Stimulated activated CD4-positive, alpha-beta T cell treated with anti-CD3 and anti-CD28 coated beads, Interleukin-1b, Interleukin-23, amount 100 ng/mL, for 4 hours (primary cell): ENCODE measurements at places on chromosomes 3 and 15.

- no peak for DNase-seq
These were observed 121.5 kb downstream of the SLC9A9 start for GRCh38 chr3:143726727-143727126.

GRCh38 chr15:95804484-95804883 is 526.0 kb upstream of the NR2F2 start:
- DNase-seq = no peak

GRCh38 chr15:89042387-89042786 is 45.9 kb upstream of the ABHD2 start:
- no peak for DNase-seq

- no peak for DNase-seq
These were observed 30.3 kb upstream of the SETD2 start for GRCh38 chr3:47193871-47194859.
